Stimulated activated CD8-positive, alpha-beta memory T cell treated with anti-CD3 and anti-CD28 coated beads, Interleukin-7, amount 100 ng/mL, for 1 hour (primary cell): ENCODE measurements at places on chromosomes 6 and 20.

DNA sequence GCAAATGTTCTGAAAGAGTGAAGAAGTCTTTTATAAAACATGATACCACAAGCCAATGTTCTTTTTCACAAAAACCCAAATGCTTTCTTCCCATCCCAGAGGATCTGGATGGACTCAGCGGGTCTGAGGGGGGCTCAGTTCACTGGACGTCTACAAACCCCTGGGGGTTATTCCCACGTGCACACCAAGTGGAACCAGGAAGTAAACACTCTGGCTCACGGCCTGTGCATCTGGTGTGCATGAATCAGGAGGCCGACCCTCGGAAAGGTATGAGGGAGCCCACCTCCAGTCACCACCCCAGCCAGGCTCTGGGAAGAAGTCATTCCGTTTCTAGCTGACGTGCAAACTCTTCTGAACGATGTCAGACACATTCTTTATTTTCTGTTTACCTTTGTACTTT lies 252.2 kb downstream of the DLL1 start:
- no peak for DNase-seq

GRCh38 chr6:40796260-40797221 lies 209.4 kb upstream of the LRFN2 start:
- no peak for DNase-seq

DNA sequence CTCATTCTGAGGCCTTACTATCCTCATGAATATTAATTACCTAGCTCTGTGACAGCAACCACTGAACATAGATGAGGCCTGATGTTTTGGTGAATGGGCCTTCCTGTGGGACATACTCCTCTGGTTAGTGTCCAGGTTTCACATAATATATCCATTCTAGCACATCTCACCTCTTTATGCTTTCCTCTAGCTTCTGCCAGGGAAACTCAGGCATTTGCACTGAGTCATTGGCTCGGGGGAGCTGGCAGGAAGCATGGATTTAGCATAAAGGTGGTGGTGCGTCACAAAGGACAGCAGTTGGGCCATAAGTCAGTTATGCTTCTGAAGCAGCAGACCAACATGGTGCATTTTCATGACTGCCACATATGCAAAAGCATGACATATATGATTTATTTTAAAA lies 37.5 kb upstream of the TMEM170B start:
- DNase-seq, result no peak

DNA sequence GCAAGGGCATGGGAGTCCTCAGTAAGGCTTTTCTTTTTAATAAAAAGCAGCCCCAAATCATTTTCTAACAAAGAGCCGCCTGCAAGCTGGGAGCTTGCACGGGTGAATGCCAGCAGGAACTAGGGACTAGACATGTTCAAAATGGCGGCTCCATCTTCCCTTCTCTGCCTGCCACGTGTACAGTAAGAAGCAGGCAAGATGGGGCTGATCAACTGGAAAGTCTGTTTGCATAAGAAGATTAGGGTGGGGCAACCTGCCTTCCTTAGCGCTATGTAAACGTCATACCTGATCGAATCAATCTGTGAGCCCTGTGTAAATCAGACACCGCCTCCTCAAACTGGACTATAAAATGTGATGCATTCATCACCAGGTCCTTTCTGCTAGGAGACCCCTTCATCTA lies 299.4 kb upstream of the SOX4 start:
- DNase-seq, result no peak

DNA sequence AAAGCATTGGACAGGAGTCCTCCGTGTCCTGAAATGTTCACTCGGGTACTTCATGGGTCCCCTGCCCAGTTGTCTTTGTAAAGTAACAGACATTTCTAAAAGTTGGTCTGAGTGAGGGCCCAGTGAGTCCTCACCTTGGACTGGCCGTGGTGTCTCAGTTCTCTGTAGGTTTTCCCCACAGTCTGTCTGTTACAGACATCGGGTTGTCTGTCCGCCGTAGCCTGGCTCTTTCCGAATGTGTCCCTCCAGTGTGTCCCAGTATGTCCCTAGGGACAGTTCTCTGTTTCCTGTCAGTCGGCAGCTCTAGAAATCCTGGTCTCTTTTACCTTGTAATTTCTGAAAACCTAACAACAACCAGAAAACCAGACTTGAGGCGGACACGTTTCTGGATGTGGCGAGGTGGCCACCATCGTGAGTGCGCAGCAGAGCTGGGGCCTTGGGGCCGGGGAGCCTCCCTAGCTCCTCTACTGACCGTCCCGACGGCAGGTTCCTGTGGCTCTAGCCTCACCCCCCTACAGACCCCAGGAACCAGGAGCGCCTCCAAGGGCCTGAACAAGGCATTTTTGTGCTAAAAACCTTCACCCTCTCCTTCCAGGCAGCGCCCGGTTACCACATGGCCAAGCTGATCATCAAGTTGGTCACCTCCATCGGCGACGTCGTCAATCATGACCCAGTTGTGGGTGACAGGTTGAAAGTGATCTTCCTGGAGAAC lies 42.2 kb downstream of the PYGB start:
- no peak for DNase-seq

- no peak for DNase-seq
Measured at GRCh38 chr6:87918461-87918941, 129.1 kb upstream of the SPACA1 start.

DNA sequence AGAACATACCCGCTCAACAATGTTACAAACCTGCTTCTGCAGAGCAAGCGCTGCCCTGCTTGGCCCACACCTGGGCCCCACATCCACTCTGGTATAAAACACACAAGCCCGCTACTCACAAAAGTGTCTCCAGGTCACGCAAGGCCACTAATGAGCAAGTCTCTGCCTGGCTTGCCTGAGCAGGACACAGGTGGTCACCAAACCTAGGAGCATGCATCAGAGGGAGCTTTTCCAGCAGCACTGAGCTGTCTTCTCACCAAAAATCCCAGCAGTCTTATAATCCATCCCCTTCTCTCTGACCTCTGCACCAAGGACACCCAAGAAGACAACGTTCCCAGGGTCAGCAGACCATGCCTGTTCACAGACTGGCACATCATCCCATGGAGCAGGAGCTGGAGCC lies 100.8 kb downstream of the DLL1 start:
- no peak for DNase-seq

DNA sequence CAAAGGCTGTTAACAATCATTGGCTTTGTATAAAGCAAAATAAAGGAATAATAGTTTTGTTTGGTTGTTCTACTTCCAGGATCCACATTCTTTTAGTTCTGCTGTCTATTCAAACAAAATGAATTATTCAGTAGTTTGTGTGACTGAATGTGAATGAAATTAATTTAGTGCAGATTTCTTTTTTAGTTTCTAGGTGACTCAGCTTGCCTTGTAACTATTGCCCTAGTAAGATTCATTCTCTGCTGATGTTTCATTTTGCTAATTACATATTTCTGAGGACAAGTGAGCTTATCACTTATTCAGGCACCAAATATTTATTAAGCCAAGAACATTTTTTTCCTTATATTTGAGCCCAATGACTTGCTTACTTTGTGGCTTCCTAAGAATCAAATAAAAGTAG lies 46.5 kb upstream of the RIPOR2 start:
- DNase-seq, result no peak

DNA sequence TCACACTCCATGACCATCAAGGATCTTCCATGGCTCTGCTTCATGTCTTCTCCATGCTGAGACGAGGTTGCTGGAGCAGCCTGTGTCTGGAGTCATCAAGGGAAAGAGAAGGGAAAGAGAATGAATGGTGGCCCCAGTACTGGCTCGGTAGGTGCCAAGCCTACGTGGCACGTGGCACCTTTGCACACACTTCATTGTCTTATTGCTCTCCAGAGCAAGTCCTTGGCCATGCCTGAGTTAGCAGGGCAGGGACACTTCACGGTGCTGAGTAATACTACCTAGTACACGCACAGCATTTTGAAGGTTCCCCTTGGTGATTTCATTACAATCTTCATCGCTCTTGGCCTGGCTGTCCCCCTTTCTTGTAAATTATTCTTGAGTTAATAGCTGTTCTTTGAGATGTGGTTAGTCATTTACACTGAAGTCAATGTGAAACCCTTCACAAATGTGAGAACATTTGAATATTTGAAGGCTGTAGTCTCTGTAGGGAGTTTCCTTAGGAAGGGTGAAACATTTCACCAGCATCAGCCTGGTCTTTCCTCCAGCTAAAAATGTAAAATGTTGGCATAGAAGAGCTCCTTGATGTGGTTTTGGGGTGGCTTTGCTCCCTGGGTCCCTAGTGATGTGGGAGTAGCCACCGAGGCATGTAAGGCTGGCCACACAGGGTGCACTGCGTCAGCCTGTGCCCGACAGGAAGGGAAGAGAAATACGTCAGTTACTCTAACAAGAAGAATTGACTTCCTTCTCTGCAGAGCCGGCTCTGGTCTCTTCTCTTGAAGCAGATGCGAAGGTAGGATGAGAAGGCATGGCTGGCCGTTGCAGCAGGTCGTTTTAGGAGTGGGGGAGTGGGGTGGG lies at the start of gene SYTL3:
Gene SYTL3, plus strand, starts transcription at position 766 of the 855 bp plus-strand sequence. CDS start 13,215 bp downstream, outside the sequence.
- peak; percentile 37 for DNase-seq

GRCh38 chr6:110352563-110353262 lies 5.4 kb downstream of the METTL24 start:
- no peak for DNase-seq

- no peak for DNase-seq
Measured at GRCh38 chr6:93801101-93801847, 381.9 kb upstream of the EPHA7 start.

- no peak for DNase-seq
Measured at GRCh38 chr20:61494763-61495575, 242.9 kb downstream of the CDH4 start.

DNA sequence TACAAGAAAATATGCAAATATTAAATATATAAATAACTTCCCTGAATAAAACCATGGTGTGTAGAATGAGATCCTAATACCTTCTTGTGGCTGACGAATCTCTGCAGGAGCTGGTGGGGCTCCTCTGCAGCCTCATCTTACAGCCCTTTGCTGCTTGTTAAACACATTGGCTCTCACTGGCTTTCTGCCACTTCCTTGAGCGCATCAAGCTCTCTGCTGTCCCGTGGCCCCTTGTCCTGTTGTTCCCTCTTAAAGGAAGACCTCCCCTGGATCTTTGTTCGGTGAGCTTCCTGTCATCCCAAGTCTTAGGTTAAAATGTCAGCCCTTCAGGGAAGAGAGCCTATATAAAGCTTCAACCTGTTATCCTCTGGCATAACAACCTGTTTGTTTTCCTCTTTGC lies 519.6 kb downstream of the DOK5 start:
- DNase-seq, result no peak

DNA sequence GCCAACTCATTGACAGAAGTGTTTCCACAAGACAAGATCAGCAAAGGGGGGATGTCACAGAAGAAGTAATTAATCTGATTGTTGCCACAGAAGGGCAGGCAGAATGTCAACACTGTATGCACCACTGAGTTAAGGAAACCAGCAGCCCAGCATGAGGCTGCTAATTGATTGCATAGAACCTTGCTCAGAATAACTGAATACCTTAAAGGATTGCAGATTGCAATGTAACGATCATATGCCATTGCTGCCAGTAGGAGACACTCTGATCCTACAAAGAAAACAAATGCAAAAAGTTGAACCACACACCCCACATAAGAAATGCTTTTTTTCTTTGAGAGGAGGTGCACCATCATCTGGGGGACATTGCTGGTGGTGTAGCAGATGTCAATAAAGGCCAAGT lies 13.1 kb downstream of the OR5V1 start:
- no peak for DNase-seq

GRCh38 chr20:22346716-22347115 lies 237.7 kb downstream of the FOXA2 start:
- DNase-seq, result no peak

- DNase-seq, result no peak
Measured at GRCh38 chr20:58656831-58657230, 5.7 kb downstream of the STX16 start.

DNA sequence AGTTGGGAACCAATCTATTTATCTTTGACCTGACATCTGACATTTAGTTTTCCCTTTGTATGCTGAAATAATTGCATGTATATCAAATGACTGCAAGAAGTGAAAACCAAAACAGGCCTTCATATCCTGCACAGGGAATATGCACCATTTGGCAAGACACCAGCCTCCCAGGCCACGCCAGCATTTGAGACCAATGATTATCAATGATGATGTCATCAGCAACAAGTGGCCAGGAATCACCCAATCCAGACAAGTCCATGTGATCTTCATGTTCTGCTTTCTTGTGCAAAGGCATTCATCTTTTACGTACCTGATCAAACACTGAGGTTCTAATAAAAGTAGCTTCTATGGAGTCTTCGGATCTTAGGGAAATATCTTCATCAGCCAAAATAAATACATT lies 107.4 kb upstream of the TENT5A start:
- DNase-seq, result no peak

GRCh38 chr20:61759286-61760065 lies 306.2 kb downstream of the TAF4 start:
- DNase-seq, result no peak

- no peak for DNase-seq
Measured at GRCh38 chr6:144417681-144418080, 132.5 kb downstream of the UTRN start.

- DNase-seq, result no peak
Measured at GRCh38 chr20:53328961-53329360, 264.7 kb downstream of the ZNF217 start.

- DNase-seq, result no peak
Measured at GRCh38 chr20:51043811-51044210, 20.9 kb upstream of the KCNG1 start.

DNA sequence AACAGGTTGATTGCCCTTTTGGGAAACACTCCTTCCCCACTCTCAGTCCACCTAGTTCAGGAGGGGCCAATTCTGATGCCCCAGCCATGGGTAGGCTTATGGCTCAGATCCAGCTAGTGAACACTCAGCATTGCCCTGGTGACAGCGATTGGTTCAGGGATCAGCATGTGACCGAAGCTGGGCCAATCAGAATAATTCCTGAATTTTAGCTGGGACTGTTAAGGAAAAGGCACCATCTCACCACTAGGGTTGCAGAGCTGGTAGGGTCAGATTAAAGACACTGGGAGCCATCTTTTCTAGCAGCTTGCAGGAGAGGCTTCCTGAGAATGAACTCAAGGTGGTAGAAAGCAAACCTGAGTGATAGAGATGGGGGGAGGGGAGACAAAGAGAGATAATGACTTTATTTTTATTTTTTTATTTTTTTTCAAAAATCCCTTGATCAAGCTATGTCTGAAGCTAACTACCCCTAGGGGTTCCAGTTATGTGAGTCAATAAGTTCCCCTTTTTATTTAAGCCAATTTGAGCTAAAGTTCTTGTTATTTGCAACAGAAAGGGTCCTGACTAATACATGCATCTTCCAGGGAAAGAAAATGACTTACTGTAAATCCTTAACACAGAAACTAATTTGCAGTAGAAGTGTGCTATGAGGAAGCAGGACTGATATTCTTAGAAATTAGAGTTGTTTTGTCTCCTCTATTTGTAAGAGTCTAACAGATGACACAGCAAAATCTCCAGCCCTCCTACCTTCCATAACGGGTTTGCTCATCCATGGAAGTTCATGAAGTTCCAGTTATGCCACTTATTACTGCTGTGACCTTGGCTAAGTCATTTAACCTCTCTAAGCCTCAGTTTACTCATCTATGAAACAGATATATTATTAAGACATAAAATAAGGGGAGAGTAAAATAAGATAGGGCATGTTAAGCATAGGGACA lies 44.7 kb downstream of the EYA2 start:
- DNase-seq, result no peak

- no peak for DNase-seq
Measured at GRCh38 chr6:93393554-93394074, 25.7 kb downstream of the EPHA7 start.

GRCh38 chr6:1679031-1679687 lies 69.4 kb downstream of the FOXC1 start:
- DNase-seq, result no peak

- DNase-seq, result no peak
Measured at GRCh38 chr6:20955131-20955530, 420.9 kb downstream of the CDKAL1 start.

GRCh38 chr6:69780585-69781178 lies 16.1 kb downstream of the LMBRD1 start:
- DNase-seq, result no peak
